ENCODE measurements at places on chromosomes 5 and 9. TPM values are rescaled to one million over a fixed set of nuclear protein-coding genes. Genes with fewer than 3 reads are reported as not detected.

GRCh38 chr5:4643190-4643589 lies 496.9 kb upstream of the ADAMTS16 start:
- DNase-seq = no peak

Gene TPD52L3
- total RNA-seq = not detected

- no peak for DNase-seq
Observed at GRCh38 chr5:156920042-156920860, 42.8 kb downstream of the TIMD4 start.

Gene SPACA9
- total RNA-seq = 10.7 TPM

Gene KCNV2
- not detected for total RNA-seq

DNA sequence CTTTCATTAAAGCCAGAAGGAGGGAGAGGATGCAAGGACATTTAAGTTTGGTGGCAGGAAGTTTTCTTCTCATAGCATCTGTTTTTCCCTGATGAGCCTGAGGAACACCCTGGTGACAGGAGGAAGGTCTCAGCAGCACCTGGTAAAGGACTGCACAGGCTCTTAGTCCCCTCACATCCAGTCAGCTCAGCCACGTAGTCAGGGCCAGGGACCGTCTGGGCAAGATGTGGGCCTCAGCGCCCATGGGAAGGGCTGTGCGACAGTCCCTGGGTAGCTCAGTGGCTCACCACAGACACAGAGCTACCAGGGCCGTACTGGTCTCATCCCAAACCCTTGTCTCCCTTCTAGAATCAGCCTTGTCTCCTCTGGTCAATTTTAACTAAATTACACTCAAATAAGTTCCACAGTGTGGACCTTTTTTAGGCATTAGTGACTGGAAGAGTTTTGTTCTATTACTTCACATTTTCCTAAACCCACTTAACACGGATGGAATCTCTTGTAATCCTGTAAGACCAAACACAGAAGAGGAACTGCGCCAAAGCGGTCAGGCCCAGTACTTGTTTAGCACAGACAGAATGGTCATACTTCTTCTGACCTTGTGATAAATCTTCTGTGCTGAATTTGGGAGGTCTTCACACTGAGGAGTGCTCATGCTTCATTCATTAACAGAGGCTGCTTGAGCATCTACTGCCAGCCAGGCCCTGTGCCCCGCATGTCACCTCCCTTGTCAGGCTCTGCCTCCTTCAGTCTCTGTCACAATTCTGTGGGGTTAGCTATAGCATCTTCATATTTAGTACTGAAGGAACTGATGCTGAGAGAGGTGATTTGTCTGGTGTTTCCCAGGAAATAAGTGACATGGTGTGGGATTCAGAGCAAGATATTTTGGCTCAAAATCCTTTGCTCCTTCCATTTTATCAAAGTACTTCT lies 91.4 kb downstream of the ANGPTL2 start:
- DNase-seq = peak; percentile 86

Gene GPR21
- total RNA-seq = 1.4 TPM

Data from sigmoid colon (tissue), 7 donors.